NCI-H2029 treated with DMSO at 0.1 percent for 48 hours (cell line): ENCODE measurements at places on chromosomes 6 and 20.
A peak's percentile ranks its signal among the peaks of the same experiment; 100 is the strongest.

GRCh38 chr20:43564993-43565757, 6.3 kb downstream of the SGK2 start:
- no peak for DNase-seq

DNA sequence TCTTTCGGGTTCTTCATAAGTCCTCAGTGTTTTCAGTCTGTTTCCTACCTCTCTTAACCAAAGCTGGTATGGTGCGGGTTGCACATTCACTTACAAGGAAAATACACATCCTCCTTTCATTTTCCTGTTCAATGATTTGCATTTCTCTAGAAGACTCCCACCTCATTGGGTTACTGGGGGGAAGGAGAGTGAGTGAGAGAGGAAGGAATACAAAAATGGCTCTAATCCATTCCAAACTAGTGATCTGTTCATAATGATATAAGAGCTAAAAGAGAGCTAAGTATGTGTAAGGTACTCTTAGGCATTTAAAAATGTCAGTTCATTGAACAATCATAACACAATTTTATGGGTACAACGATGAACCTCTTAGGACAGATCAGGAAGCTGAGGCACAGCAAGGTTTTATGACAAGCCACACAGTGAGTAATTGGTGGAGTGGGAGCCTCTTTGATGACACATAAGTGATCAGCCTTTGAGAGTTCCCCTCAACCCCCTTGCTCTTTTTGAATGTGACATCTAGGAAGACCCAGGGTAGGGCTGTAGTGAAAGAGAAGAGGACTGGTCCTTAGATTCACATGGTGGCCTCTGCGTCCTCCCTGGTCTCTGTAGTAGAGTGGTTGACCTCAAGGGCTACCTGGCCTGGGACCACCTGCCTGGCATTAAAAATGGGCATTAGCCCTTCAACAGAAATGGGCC, 328.4 kb upstream of the SOX4 start:
- DNase-seq, result no peak

- DNase-seq, result no peak
Observed at GRCh38 chr6:135451617-135452190, 45.8 kb downstream of the AHI1 start.

DNA sequence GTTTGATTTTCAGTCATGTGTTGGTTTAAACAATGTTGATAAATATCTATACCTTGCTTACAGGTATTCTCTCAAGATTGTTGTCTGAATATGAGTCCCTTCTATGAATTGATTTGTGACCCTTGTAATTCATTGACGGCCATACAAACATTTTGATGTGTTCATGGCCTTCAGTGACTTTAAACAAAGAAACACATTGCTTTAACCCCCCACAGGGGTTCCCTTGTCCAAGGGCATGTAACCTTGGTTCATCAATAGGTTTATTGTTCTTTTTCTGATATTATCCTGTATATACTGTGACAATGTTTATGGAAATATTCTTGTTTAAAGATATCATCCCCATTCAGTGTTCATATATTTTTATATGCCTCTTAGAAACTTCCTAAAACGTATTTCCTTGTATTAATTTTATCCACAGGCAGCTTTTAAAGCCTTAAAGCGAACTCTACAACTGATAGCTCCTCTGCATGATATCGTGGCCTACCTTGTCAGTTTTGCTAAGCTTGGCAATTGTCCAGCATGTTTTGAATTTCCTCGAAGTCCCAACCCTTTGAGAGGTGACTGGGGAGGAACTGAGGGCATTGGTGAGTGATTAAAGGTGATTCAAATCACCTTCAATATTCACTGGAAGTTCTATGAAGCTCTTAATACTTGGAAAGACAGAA, 87.0 kb downstream of the CD164 start:
- DNase-seq, result peak; percentile 72

- no peak for DNase-seq
Observed at GRCh38 chr20:41387444-41387851, 20.8 kb upstream of the EMILIN3 start.

GRCh38 chr6:162443101-162443500, 284.5 kb downstream of the PRKN start:
- peak; percentile 10 for DNase-seq

GRCh38 chr6:144314003-144314485, 28.9 kb downstream of the UTRN start:
- no peak for DNase-seq

DNA sequence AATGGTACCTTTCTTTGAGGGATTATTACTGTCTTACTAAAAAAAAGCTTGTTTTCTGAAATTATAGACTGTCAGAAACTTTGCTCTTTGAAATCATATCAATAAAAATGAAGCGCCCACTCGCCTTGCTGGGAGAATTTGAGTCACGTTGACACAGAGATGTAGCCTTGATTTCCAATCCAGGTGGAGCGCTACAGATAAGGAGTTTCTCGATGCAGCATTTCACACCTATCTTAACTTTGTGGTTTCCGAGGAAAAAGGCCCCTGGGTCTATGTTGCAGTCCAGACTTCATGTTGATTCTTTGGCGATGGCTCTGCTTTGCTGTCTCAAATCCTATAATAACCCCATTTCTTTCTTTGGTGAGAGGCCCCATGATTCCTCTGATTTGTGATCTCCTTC, 158.1 kb upstream of the ARG1 start:
- DNase-seq, result no peak

DNA sequence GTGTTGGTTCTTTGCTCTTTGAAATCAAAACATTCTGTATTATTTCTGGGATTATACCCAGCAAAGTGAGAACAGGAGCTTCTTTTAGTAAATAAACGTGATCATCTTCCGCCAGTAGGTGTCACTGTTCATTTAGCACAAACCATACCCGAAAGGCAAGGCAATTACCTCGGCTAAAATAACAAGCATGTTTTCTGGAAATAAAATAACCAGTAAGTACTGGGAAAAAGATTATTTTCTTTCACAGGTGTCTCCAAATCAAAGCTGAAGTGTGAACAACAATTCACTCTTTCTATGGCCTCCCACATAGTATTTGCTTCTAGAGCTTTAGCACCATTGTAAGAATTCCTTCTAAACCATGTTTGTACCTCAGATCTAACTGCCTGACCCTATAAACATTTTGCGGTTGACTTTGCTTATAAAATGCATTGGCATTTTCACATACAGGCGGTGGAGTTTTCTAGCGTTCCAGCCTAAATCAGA, 144.6 kb upstream of the AGPAT4 start:
- peak; percentile 12 for DNase-seq

- DNase-seq, result no peak
Observed at GRCh38 chr6:28235912-28236452, 10.9 kb downstream of the ZSCAN9 start.

DNA sequence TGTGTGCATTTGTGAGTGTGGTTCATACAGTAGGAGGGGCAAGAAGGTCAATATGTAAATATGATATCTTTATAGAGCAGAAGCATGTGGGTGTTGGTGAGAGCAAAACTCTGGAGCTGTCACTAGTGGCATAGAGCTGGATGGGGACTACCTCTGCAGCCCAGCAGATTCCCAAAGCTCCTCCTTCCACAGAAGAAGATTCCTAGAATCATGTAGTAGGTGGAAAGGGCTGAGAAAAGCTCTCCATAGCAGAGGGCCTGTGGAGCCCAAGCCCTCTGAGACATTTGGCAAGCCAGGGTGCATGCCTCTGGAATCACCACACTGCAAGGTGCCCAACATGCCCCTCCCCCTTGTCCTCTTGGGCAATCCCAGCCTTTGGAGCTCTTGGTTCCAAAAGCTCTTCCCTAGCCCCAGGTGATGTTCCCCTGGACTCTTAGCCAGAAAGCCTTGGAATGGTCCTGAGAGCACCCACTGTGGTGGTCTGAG, 233.2 kb downstream of the LRFN2 start:
- DNase-seq, result no peak

GRCh38 chr6:26412228-26412627, 10.2 kb downstream of the BTN3A1 start:
- DNase-seq, result no peak

GRCh38 chr6:117676577-117677218, 1.4 kb downstream of the NUS1 start:
- DNase-seq, result no peak

DNA sequence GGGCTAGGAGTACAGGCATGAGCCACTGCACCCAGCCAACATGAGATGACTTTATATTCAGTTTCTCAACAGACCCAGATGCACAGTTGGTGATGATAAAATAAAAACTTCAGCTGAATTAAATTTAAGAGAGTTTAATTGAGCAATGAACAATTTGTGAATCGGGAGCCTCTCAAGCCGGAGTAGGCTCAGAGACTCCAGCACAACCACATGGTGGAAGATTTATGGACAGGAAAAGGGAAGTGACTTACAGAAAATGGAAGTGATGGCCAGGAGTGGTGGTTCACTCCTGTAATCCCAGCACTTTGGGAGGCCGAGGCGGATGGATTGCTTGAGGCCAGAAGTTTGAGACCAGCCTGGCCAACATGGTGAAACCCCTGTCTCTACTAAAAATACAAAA, 10.4 kb upstream of the BCAS4 start:
- no peak for DNase-seq

- no peak for DNase-seq
Observed at GRCh38 chr6:93391965-93392364, 27.4 kb downstream of the EPHA7 start.

GRCh38 chr20:46199198-46199597, 81.1 kb downstream of the CD40 start:
- no peak for DNase-seq

DNA sequence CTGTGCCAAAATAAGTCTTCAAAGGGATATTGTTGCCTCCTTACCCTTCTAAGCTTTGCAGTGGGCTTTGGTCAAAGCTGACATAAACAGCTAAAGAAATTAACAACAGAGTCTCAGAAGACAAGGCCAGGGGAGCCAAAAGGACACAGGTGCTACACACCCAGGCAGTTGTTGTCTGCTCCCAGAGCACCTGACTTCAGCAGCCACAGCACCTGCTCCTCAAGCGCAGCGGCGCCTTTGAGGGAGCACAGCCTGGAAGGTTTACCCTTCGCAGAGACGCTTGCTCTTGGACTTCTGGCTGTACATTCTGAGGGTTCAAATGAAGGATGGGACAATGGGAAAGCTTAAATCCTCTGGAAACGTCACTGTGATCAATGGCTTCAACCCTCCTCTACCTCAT, 16.6 kb downstream of the B4GALT5 start:
- peak; percentile 56 for DNase-seq

GRCh38 chr6:119895626-119896025, 546.1 kb upstream of the MAN1A1 start:
- DNase-seq, result no peak

DNA sequence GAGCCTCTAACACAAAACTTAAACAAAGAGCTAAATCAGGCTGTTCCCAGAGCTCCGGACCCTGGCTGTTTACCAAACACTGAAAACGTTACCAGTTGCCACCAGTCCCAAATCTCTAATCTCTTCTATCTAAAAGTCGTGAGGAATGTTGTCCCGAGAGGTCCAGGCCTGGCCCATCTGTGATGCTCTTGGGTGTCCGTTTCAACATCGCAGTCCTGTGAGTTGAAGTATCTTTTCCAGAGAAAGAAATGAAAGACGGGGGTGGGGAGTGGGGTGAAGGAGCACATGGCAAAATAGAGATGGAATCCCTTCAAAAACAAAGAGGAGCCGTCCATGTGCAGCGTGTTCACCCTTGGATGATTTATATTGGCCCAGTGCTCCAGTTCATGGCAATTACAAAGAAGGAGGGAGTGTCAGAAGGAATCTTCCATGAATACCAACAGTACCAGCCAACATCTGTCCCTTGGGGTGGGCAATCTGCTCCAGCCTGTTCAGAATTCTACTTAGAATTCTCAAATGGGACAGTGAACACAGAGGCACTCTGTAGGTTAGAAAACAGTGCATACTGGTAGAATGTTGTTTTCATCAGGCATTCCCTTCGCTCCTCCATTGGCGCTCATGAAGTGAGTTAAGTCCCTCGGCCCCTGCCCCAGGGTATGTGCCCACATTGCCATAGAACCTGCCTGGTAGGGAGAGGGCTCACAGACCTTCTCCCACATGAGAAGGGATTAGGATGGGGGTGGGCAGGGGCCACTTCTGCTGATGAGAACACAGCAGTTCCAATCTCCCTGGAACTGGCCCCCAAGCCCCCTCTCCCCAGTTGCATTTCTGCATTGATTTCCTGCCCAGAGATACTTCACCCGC, 112.1 kb downstream of the LY86 start:
- no peak for DNase-seq

DNA sequence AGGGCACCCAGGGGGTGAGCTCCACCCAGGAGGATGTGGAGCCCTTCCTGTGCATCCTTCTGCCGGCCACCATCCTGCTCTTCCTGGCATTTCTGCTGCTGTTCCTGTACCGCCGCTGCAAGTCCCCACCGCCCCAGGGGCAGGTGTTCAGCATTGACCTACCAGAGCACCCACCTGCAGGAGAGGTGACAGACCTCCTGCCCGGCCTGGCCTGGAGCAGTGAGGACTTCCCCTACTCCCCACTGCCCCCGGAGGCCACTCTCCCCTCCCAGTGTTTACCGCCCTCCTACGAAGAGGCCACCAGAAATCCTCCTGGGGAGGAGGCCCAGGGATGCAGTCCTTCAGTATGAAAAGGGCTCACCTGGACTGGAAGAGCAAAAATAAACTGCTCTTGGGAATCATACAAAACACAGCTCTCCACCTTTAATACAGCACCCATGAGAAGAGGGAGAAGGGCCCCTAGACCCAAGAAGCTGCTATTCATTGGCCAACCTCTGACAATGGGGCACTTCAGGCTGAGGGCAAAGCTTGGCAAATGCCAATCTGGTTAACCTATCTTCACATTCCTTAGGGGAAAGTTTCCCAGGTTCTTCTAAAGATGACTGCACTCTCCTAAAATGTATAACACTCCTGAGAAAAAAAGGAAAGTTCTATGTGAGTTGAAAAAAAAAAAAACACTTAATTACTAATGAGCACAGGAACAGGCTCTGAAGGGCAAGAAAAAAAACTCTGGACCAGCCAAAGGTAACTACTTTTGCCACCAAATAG, 5.0 kb downstream of the SMIM28 start:
- no peak for DNase-seq

DNA sequence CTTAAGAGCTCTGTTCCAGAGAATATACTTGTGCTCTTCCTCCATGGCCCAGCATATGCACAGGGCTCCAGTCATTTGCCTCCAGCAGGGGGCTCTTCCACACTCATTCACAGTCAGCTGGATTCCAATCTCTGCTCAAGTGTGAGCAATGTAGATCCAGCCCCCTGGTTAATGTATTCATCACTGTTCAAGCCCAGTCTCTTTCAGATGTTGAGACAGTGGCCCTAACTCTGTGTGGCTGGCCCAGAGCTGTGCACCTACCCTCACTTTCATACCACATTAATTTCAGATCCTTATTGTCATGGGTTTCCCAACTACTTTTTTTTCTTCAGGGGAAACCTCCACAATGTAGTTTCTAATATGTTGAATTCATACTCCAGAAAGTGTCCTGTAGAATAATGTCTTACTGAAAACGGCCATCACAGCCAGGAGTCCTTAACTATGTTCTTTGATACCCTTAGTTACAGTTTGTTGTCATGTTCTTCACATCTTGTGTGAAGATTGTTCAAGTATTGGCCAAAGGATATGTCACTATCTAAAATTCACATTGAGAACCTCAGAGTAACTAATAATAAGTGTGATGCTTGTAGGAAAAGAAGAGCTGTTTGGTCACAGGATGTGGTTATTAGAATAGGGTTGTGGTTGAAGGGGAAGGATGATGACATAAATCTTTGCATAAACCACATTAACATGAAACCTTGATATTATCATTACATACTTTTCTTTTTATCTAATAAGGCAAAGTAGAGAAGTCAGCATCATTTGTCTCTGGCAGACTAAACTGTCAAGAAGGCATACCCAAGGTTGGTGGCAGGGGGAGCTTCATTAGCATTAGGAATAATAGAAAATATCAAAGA, 14.4 kb upstream of the HLA-DQA1 start:
- no peak for DNase-seq

- no peak for DNase-seq
Observed at GRCh38 chr20:13494019-13494418, 144.7 kb downstream of the TASP1 start.

GRCh38 chr20:32971703-32972161, 32.5 kb downstream of the SUN5 start:
- DNase-seq, result no peak
